ENCODE measurements at places on chromosomes 12 and 14. TPM values are rescaled to one million over a fixed set of nuclear protein-coding genes. Genes with fewer than 3 reads are reported as not detected.

HNF1A gene
- total RNA-seq = not detected

NR2C1 gene
- total RNA-seq = 16.0 TPM

SLC25A47 gene
- total RNA-seq = not detected

TMTC1 gene
- 45.8 TPM for total RNA-seq

CLEC1B gene
- total RNA-seq = not detected

MYF6 gene
- total RNA-seq = not detected

NR1H4 gene
- total RNA-seq = not detected

LRP1-AS gene
- not detected for total RNA-seq

CLEC2A gene
- total RNA-seq = not detected

JAG2 gene
- total RNA-seq = 96.3 TPM

RNF31 gene
- total RNA-seq = 29.3 TPM

ERP29 gene
- total RNA-seq = 97.3 TPM

PRH2 gene
- total RNA-seq = not detected

ETFBKMT gene
- 2.0 TPM for total RNA-seq

P3H3 gene
- 81.5 TPM for total RNA-seq

SSPN gene
- total RNA-seq = 0.27 TPM

CABP1 gene
- 0.09 TPM for total RNA-seq

ADCK1 gene
- total RNA-seq = 2.9 TPM

CLEC4C gene
- not detected for total RNA-seq

DNAI7 gene
- total RNA-seq = not detected

EVL gene
- 13.4 TPM for total RNA-seq

KRT73 gene
- not detected for total RNA-seq

TMEM121 gene
- total RNA-seq = 9.9 TPM

KRT82 gene
- total RNA-seq = not detected

FZD10 gene
- total RNA-seq = not detected

DHRS4L2 gene
- total RNA-seq = 11.9 TPM

ASCL1 gene
- not detected for total RNA-seq

RPL6 gene
- total RNA-seq = 685 TPM

FOXN4 gene
- total RNA-seq = not detected

HNRNPA1 gene
- total RNA-seq = 594 TPM

TAS2R9 gene
- total RNA-seq = 0.09 TPM

KRT74 gene
- total RNA-seq = not detected

HOXC12 gene
- total RNA-seq = not detected

LHX5 gene
- total RNA-seq = not detected

NINJ2 gene
- total RNA-seq = 0.90 TPM

ALG10 gene
- total RNA-seq = 9.9 TPM

RNU4-1 gene
- 465 TPM for total RNA-seq

AICDA gene
- total RNA-seq = not detected

KRT78 gene
- not detected for total RNA-seq

RASSF8 gene
- total RNA-seq = 75.2 TPM

KLHL33 gene
- total RNA-seq = not detected

MED6 gene
- total RNA-seq = 21.3 TPM
